ENCODE measurements at places on chromosomes 7 and 10.

- no peak for DNase-seq
These were observed 585.2 kb downstream of the PARD3 start for GRCh38 chr10:34229917-34230316.

DNA sequence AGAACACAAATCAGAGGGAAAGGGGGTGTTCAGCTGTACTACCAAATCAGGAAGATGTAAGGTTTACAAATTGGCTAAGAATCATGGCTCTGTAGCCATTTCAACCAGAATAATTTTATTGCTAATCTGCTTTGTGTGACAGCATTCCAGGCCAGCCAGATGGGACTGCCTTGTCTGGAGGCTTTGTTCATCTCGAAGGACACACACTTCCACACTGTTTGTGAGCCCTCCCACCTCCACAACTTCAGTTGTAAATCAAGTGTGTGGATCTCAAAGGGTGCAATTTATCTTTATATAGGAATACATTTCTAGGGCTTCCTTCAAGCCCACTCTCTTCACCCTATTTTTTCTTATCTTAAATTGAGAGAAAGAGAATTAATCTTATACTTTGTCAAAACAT, 6.9 kb upstream of the OIT3 start:
- DNase-seq = no peak

DNA sequence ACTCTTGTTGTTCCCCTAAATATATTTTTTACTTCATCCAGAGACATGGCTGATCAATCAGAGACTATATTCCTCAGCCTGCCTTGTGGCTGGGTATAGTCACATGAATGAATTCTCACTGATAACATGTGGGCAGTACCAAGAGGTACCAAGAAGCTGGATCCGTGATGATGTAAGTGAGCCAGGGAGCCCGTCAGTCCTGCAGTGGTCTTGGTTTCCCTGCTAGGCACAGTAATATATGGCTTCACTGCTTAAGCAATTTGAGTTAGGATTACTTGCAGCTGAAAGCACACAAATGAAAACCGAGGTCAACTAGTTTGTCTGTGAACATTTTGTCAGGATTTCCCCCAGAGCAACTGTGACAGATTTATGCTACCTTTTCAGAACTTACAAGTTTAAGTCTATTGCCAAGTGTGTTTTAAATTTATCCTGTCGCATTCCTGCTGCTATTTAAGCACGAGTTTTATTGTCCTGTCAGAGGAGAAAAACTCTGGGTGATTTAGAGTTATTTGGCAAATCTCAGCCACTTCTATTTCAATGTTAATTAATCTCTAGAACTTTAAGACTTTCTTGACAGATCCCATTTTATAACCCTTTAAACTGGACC, 381.8 kb downstream of the PHF14 start:
- DNase-seq = no peak

DNA sequence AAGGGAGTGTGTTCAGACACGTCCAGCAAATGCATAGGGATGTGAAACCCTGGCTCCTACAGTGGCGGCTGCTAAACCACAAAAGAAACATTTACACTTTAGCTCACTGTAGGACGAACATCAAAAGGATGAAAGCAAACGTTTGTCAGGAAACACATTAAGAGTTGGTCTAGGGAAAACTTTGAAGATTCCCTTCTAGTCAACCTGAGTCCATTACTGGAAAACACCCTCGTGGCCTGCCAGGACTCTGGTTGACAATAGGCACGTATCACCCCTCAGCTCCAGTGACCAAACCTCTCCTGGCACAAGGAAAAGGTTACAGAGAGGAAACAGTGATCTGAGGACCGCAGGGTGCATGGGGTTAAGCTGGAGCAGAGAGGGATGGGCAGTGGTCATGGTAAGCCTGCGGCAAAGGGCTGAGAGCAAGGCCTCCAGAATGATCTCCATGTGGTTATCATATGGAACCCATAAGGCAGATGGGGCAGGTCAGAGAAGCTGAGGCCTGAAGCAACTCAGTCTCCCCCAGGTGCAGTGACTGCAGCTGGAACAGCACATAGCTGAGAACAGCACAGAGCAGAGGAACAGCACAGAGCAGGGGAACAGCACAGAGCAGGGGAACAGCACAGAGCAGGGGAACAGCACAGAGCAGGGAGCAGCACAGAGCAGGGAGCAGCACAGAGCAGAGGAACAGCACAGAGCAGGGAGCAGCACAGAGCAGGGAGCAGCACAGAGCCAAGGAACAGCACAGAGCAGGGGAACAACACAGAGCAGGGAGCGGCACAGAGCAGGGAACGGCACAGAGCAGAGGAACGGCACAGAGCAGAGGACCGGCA, 49.9 kb downstream of the CHST15 start:
- DNase-seq = no peak

- DNase-seq = no peak
These were observed 19.7 kb downstream of the BNIP3 start for GRCh38 chr10:131961777-131962662.

GRCh38 chr7:133315332-133316040, 62.6 kb downstream of the EXOC4 start:
- no peak for DNase-seq

GRCh38 chr10:97169911-97170693, 15.7 kb downstream of the SLIT1 start:
- no peak for DNase-seq

GRCh38 chr7:70098905-70099672, 500.8 kb downstream of the AUTS2 start:
- DNase-seq = no peak

- DNase-seq = peak; percentile 97
These were observed 95.8 kb downstream of the CHST15 start for GRCh38 chr10:123997486-123998196.

GRCh38 chr7:18087026-18087686, 59.5 kb upstream of the PRPS1L1 start:
- no peak for DNase-seq

Measured in kidney epithelial cell (primary cell).